GOT3 (cell line): ENCODE measurements at places on chromosomes 2 and 18.

DNA sequence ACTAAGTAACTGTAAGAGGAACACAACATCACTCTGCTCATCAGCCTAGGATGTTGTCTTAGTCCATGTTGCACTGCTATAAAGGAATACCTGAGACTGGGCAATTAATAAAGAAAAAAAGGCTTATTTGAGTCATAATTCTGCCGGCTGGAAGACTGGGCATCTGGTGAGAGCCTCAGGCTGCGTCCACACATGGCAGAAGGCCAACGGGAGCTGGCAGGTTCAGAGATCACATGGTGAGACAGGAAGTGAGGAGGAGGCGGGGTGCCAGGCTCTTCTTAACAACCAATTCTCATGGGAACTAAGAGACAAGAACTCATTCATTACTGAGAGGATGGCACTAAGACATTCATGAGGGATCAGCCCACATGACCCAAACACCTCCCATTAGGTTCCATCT, 46.8 kb downstream of the EPG5 start:
- DNase-seq = no peak

GRCh38 chr2:37766106-37766505, 94.7 kb upstream of the CDC42EP3 start:
- no peak for DNase-seq

- no peak for DNase-seq
These were observed 56.1 kb upstream of the SLC35G4 start for GRCh38 chr18:11553098-11553940.

DNA sequence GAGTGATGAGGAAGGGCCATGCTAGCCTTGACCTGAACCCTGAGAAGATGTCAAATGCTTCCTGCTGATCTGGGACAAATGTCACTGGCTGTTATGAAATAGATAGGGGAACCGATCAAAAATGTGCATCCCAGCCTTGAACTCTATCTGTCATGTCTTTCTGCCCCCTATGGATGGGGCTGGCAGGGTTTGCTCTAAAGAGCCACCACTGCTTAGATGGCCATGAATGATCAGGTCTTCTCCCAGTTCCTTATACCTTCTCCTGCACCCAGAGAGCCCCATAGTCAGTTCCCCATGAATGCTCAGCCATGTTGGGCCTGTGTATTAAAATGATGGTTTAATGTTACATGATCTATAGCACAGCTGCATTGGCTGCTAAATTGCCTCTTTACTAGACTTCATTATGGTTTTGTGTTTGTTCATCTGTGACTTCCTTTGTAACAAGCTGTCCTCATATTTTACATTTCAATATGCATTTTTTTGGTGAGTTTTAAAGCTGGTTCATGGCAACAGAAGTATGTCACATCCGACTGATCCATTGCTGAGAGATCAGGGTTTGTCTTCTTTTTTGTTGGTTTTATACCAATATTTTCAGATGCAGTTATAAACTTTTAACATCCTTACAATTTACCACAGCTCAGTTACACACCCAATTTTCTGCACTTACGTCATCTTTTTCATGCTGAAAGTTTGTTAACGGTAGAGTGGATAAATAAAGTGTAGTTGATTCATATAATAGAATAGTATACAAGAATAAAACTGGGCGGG, 56.3 kb upstream of the SMAD2 start:
- DNase-seq = no peak

DNA sequence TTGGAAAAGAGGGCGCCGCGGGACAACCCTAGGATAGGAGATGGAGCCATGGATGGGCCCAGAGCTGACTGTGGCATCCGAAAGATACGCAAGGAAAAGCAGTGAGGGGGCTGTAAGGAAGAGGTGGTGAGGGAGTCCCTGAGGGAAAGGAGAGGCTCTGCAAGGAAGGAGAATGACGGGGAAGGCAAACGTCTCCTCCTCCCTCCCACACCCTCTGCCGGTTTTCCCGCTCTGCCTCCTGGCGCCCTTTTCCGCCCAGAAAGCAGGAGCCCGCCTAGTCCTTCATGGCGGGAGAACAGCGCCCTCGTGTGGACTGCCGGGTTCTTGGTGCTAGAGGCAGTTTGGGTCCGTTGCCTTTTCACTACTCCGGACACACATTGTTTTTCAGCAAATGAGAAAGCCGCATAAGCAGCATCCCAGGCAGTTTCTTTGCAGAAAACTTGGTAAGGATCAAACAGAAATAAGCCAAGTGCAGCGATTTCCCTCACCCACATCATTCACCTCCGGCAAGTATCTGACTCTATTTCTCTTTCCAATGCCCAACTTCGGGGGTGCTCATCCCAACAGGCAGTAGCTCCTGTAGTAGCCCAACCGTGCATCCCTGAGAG, 200.4 kb downstream of the INO80D start:
- peak; percentile 17 for DNase-seq

GRCh38 chr2:104945866-104946265, 92.0 kb downstream of the POU3F3 start:
- DNase-seq = no peak

DNA sequence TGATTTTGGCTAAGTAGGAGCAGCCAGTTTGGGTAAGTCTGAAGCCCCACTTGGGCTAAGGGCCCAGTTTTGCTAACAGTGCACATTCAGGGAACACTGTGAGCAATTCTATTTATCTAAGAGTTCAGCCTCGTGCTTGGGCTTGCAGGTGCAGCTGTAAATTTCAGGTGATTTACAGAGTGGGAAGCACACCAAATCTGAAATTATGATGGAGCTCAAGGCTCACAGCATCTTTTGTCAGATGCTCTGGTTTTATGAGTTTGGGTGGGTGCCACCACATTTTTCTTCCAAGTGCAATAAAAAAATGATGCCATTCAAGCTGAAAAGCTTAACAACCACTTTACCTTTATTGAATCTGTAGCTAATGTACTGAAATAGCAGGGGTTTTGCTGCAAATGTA, 671.2 kb downstream of the LRRTM4 start:
- no peak for DNase-seq

GRCh38 chr2:192265751-192266150, 71.0 kb upstream of the TMEFF2 start:
- DNase-seq = no peak

- no peak for DNase-seq
These were observed 6.6 kb downstream of the FECH start for GRCh38 chr18:57579934-57580333.

DNA sequence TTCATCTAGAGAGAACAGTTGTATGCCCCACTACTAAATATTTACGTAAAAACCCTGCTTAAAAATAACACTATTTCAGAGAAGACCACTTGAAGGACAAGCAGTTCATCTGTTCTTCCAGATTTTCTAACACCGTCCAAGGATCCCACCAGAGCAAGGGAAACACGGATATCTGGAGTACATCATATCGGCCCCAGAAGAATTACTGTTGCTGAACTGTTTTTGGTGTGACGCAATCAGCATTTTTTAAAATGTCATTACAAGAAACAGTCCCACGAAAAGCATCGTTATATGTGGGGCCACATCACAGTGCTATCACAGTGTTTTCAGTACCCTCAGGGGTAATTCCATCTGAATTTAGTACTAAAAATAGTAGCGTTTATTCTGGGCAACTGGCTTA, 134.5 kb upstream of the PKDCC start:
- no peak for DNase-seq

- no peak for DNase-seq
These were observed 196.8 kb upstream of the CYRIA start for GRCh38 chr2:16862471-16862870.

GRCh38 chr18:23857164-23857552, 157.4 kb upstream of the TTC39C start:
- DNase-seq = no peak

DNA sequence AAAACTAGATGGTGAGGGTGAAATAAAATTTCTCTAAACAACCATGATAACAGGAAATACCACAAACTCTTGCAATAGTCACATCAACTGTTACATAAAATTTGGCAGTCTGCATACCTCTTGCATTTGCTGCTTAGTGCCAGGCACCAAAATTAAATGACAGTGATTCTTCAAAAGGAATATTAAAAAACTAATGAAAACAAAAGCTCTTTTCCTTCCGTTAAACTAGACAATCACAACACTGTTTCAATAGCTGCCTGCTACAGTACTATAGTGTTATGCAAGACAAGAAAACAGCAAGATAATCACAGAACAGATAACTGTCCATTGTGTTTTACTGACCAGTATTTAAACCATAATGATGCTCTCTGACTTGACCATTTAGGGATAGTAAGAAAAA, 239.0 kb upstream of the SMAD7 start:
- no peak for DNase-seq

GRCh38 chr2:20668871-20669475, 2.0 kb downstream of the GDF7 start:
- no peak for DNase-seq

GRCh38 chr2:46656640-46657039, 177.3 kb downstream of the TMEM247 start:
- DNase-seq = no peak

DNA sequence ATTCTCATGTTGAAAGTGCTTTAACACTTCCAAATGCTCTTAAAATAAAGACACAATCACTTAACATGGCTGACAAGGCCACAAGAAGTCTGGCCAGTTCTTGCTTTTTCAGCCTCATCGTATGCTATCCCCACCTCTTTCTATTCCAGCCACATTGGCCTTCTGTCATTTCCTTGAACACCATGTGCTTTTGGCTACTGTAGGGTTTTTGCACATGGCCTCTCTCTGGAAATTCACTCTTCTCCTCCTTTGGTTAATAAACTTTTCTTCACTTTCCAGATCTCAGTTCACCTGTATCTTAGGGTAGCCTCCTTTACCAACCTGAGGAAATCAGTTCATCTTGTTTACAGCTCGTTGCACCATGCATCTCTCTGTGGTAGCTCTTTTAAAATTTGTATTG, 450.5 kb upstream of the MEX3C start:
- no peak for DNase-seq

GRCh38 chr2:160816916-160817499, 323.4 kb upstream of the RBMS1 start:
- DNase-seq = no peak

DNA sequence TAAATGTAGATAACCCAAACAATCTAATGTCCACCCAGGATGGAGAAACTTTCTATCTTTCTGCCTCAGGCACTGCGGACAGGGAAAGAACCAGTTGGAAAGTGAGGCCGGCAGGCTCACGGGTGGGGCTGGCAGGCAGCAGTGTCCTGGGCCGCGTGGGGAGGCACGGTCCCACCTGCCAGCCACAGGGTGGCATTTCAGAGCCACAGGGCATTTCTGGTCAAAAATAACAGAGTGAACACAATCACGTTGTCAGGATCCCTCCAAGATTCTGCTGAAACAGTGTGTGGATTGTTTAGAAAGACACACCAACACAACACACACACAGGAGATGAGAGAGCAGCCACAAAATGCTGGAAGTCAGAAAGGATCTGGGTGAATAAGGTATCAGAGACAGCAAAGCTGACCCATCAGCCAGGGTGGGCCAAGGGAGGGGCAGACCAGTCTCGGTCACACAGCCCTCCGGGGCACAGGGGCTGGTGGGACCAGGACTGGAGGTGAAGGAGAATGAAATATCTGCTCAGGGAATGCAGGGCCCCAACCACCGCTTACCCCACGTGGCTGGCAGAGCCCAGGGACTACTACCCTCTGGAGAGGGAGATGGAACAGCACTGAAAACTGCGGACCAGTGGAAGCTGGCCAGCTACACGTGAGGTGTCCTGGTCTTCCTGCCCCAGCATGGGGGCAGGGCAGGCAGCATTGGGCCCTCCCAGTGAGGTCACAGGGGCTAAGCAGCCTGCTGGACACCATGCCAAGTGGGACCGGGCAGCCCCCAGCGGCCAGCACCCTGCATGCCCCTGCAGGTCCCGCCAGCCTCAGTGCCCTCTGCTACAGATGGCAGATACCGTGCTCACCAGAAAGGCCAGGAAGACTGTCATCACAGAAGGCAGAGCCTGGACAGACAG, 173.9 kb downstream of the HDAC4 start:
- no peak for DNase-seq

DNA sequence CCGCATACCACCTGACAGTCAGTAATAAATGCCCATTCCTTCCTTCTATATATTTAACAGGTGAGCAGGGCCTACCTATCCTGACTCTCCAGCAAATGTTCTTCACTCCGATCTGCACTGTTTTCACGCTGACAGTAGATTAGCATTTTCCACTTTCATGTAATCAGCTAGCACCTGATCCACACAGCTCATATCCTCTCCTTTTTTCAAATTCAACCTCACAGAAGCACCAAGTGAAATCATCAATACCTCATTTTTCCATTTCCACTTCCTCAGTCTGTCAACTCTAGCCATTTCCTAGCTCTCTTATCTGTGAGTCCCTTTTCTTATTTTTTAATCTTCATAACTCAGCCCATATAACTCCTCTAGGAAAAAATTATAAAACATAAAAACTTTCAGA, 402.8 kb downstream of the ZEB2 start:
- DNase-seq = no peak

- DNase-seq = no peak
These were observed 232.2 kb downstream of the SETBP1 start for GRCh38 chr18:44912740-44913478.

DNA sequence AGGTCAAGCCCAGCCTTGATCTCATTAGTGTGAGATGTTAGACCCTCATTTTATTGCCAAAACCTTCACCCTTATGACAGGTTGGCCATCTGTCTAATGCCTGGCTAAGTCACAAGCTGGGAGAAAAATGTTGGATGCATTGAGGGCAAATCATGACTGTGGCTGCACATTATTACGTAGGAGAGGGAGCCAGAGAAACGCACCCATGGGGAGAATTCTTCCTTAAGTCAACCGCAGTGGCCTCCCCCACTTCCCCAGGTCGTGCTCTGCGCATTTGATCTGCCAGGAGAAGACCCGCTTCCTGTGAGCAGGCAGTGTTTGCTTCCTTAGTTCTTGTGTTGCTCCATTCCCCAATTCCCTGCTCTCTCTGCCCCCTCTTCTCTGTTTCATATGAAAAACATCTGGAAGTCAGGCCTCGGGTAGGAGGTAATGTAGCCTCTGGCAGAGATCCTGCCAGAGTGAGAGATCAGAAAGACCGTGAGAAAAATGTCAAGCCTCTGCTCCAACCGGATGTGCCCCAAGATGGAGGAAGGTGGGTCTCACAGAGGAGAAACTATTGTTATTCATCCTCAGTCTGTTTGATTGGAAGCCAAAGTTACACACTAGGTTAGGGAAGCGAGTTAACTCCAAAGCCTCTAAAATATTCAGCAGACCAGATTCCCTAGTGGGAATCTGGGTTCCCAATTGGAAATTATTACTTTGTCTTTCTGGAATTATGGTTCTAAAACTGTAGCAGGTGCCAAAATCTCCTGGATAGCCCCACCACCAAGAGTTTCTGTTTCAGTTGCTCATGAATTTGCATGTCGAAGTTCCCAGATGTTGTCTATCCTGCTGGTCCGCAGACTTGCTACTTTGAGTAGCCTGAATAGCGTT, 144.3 kb upstream of the PELI1 start:
- DNase-seq = no peak

- no peak for DNase-seq
These were observed 820 bp upstream of the MATN3 start for GRCh38 chr2:20013126-20013849.

GRCh38 chr2:56268856-56269255, 85.1 kb downstream of the CCDC85A start:
- DNase-seq = no peak
